ENCODE measurements at places on chromosomes 1 and 21. TPM values are rescaled to one million over a fixed set of nuclear protein-coding genes. Genes with fewer than 3 reads are reported as not detected.

The ZSCAN20 gene
- polyA plus RNA-seq: 1.0 TPM

The FCGR1A gene
- polyA plus RNA-seq: not detected

DNA sequence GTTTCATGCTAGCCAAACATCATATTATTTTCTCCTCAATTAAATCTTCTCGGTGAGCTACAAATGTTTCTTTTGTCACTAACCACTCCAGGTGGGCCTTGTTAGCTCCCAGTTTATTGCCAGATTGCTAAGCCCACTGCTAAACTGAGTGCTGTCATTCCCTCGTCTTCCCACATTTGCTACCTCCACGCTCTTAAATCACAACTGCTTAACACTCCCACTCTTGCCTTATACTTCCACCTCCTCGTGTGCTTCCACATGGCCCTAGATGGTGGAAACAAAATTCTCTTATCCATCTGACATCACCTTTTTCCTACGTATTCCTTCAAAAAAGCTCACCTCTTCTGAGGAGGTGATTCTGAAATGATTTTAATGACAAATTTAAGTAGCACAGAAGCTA is 34.6 kb upstream of the AKT3 start:
- H3K27me3 ChIP-seq: no peaks in the 10 kb centered on the region
- H3K27ac ChIP-seq: no peak overlapping the region
- H3K4me1 ChIP-seq: no peaks in the 10 kb centered on the region
- no peaks in the 10 kb centered on the region for H3K36me3 ChIP-seq
- no peak overlapping the region for H3K4me3 ChIP-seq

DNA sequence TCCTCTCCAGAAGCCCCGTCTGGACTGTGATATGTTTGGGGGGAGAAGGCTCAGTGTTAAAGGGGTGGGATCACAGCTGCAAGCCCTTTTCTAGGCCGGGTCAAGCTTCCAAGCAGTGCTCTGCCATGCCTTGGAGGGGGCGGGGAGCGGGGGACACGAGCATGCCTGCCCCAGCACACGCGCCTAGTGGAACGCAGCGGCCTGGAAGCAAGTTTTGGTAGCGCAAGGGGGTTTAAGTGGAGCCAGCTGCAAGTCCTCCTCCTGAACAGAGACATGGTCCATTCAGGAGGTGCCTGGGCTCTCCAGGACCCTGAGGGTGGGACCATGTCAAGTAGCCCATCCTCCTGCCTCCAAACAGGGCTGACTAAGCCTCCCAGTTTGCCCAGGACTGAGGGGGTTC is 112.2 kb downstream of the CASZ1 start:
- no peaks in the 10 kb centered on the region for H3K4me1 ChIP-seq
- H3K27me3 ChIP-seq: no peaks in the 10 kb centered on the region
- no peak for DNase-seq
- H3K4me3 ChIP-seq: no peak overlapping the region
- no peaks in the 10 kb centered on the region for H3K36me3 ChIP-seq

The SRGAP2 gene
- polyA plus RNA-seq: 40.8 TPM

- no peak overlapping the region for H3K27ac ChIP-seq
- H3K36me3 ChIP-seq: no peaks in the 10 kb centered on the region
- H3K27me3 ChIP-seq: no peaks in the 10 kb centered on the region
- no peaks in the 10 kb centered on the region for H3K4me1 ChIP-seq
Measured at GRCh38 chr1:50681931-50682330, 258.7 kb upstream of the DMRTA2 start.

The KIAA0040 gene
- polyA plus RNA-seq: 7.3 TPM

- no peak for DNase-seq
- no peak overlapping the region for H3K27ac ChIP-seq
- no peaks in the 10 kb centered on the region for H3K4me1 ChIP-seq
Measured at GRCh38 chr1:47751996-47752451, 245.2 kb downstream of the TRABD2B start.

DNA sequence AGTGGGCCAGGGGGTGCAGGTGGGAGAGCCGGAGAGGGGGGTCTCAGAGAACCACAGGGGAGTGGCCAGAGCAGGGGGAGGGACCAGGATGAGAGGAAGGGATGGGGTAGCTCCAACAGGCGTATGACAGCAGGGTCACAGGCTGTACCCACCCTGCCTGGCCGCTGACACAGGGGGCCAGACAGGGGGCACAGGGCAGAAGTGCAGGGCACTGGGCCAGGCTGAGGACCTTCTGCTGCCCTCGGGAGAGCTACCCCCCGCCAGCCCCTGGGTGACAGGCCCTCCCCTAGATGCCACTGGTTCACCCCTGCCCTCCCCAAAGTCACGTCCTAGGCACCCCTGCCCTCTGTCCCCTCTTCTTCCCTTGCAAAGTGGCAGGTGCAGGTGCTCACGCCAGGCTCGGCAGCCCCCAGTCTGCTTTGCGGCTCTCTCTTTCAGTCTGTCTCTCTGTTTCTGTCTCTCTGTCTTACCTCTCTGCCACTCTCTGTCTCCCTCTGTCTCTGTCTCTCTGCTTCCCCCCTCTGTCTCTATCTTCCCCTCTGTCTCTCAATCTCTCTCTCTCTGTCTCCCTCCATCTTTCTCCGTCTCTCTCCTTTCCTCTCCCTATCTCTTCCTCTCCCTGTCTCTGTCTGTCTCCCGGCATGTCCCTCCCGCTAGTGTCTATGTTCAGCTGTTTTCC is 48.5 kb downstream of the WNT9A start:
- H3K36me3 ChIP-seq: no peaks in the 10 kb centered on the region
- H3K4me1 ChIP-seq: no peaks in the 10 kb centered on the region
- H3K27me3 ChIP-seq: no peaks in the 10 kb centered on the region

- no peak for DNase-seq
- H3K27me3 ChIP-seq: no peaks in the 10 kb centered on the region
- H3K4me3 ChIP-seq: no peak overlapping the region
- H3K4me1 ChIP-seq: no peaks in the 10 kb centered on the region
- H3K36me3 ChIP-seq: no peaks in the 10 kb centered on the region
Measured at GRCh38 chr1:213687832-213688231, 299.9 kb upstream of the PROX1 start.
